Hepatocyte (in vitro differentiated cells): ENCODE measurements at places on chromosomes 6 and 20. TPM values are rescaled to one million over a fixed set of nuclear protein-coding genes. Genes with fewer than 3 reads are reported as not detected.
A peak's percentile ranks its signal among the peaks of the same experiment; 100 is the strongest.

GRCh38 chr6:3159805-3160781 is 2.7 kb upstream of the TUBB2A start:
- no peaks in the 10 kb centered on the region for H3K27me3 ChIP-seq
- H3K4me1 ChIP-seq: peaks cover 21% of the 10 kb centered on the region
- H3K4me3 ChIP-seq: no peak overlapping the region
- no peaks in the 10 kb centered on the region for H3K36me3 ChIP-seq

GRCh38 chr20:63736893-63737694 is 630 bp downstream of the LIME1 start:
- no peak overlapping the region for H3K4me3 ChIP-seq
- H3K27ac ChIP-seq: no peak overlapping the region
- H3K27me3 ChIP-seq: no peaks in the 10 kb centered on the region
- DNase-seq: peak; percentile 37
- H3K36me3 ChIP-seq: no peaks in the 10 kb centered on the region

The TCEA2 gene
- 23.8 and 26.0 TPM in 2 replicates for total RNA-seq

The DNAH8 gene
- total RNA-seq: 0.03 and 0.12 TPM in 2 replicates

DNA sequence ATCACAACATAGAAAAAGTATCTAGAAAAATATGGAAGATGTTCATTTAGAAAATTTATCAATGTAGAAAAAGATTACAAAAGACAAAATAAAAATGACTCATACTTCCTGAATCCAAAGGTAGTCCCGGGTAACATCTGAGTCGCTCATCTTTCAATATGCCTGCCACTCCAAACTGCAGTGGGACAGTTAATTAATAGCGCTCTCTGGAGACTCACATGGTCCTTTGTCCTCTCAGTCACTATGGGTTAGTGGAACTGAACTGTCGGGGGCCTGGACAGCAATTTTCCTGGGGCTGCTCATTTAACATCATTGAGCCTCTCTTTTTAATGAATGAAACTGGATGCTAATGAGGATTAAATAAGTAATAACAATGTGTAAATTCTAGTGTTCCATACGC is 103.4 kb downstream of the MAP3K4 start:
- H3K27ac ChIP-seq: no peak overlapping the region
- H3K4me1 ChIP-seq: no peaks in the 10 kb centered on the region
- H3K36me3 ChIP-seq: no peaks in the 10 kb centered on the region
- no peak overlapping the region for H3K4me3 ChIP-seq
- H3K27me3 ChIP-seq: no peaks in the 10 kb centered on the region

DNA sequence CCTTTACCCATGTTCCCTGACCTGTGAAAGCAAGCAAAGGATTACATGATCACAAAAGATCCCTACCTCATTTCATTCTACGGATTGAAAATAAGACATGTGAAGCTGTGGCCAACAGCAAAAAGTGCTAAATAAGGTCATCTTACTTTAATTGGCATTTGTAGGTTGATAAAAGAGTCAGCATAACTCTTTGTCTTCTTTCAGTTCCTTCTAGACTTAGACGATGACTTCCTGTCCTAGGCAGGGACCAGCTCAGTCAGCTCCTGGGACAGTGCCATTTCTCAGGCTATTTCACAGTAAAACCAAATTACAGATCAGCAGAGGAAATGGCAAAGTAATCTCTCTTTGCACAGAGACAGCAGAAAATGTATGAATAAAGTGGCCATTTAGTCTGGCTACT is 480.7 kb downstream of the RFPL4B start:
- no peaks in the 10 kb centered on the region for H3K27me3 ChIP-seq
- H3K4me1 ChIP-seq: no peaks in the 10 kb centered on the region
- DNase-seq: no peak
- no peak overlapping the region for H3K27ac ChIP-seq

DNA sequence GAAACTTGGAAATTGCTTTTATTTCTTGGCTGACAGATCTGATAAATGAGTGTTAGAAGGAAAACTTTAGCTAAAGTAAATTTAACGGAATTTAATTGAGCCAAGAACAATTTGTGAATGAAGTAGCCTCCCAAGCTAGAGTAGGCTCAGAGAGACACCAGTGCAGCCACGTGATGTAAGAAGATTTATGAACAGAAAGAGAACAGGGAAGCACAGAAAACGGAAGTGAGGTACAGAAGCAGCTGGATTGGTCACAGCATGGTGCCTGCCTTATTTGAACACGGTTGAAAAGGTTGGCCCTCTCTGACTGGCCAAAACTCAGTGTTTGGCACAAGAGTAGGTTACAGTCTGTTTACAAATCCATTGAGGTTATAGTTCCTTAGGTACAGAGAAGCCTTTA is 29.5 kb upstream of the IFNGR1 start:
- DNase-seq: no peak
- peaks cover 5% of the 10 kb centered on the region for H3K4me1 ChIP-seq
- H3K27me3 ChIP-seq: no peaks in the 10 kb centered on the region

- no peak for DNase-seq
- no peak overlapping the region for H3K27ac ChIP-seq
- H3K4me3 ChIP-seq: no peak overlapping the region
- no peaks in the 10 kb centered on the region for H3K27me3 ChIP-seq
- no peaks in the 10 kb centered on the region for H3K4me1 ChIP-seq
- no peaks in the 10 kb centered on the region for H3K36me3 ChIP-seq
Measured at GRCh38 chr6:17347012-17347411, 46.4 kb upstream of the CAP2 start.

DNA sequence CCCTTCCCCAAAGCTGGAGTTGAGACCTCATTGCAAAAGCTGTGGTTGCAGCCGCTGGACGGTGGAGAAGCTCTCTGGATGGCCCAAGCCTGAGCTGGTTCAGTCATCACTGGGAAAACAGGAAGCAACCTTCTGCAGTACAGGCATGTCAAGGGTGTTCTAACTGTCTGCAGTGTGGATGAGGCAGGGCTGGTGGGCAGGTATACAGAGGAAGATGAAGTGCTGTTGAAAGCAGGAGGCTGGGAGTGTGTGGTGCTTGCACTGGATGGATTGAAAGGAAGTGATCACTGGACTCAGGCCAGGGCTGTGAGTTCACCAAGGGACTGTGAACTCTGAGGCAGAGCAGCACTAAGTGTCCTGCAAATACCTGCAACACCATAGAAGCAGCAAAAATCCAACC is 89.0 kb upstream of the NOX3 start:
- DNase-seq: no peak
- H3K36me3 ChIP-seq: no peaks in the 10 kb centered on the region
- H3K27me3 ChIP-seq: no peaks in the 10 kb centered on the region
